Heart left ventricle (tissue), 16 donors: ENCODE measurements at places on chromosomes 7 and 10.

DNA sequence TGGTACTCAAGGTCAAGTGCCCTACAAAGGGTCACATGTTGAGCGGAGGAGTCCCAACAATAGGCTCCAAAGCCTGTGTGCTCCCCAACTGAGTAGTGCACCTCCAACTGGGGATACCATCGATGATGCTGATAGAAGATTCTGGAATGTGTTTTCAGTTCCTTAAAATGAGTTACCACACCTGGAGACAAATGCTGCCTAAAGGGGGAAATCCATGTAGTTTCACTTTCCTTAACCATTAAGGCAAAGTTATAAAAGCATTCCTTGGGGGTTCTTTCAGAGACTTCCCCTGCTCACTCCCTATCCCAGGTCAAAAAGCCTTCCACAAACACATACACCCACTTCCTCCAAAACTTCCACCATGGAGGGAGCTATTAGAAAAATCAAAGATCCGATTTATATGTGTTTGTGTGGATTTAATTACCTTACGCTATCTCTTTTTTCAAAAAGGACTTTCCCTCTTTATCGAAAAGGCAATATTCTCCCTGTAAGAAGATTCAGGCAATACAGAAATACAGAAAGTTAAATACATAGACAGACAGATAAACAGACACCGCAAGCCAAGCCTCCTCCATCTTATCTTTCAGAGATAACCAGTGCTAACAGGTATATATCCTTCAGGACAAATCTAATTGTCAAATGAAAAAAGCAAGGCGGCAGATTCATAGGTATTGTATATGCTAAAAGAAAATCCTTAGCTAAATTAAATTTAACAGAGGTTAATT is 135.9 kb upstream of the ASAH2 start:
- no peak for DNase-seq

DNA sequence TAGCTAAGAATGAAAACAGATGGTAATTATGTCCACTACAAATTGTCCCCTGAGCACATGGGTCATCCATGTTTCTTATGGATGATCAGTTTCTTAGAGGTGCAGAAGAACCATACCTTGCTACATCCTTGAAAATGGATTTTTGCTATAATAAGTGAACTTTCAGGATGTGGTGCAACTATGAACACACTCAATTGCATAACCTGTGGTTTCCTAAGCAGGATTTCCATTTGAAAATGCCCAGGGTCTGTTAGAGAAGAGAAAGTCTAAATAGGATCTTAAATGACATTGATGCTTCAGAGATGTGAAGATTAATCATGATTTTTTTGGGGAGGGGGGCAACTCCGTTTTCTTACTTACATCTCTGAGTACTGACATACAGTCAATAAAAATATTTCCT is 39.6 kb upstream of the CACNB2 start:
- no peak for DNase-seq

GRCh38 chr10:21368022-21368582 is 157.4 kb downstream of the SKIDA1 start:
- no peak for DNase-seq

GRCh38 chr10:22554461-22555182 is 159.8 kb downstream of the PIP4K2A start:
- peak; percentile 64 for DNase-seq

GRCh38 chr7:122762071-122762470 is 59.3 kb upstream of the RNF148 start:
- DNase-seq = no peak

GRCh38 chr10:58433571-58433970 is 48.4 kb downstream of the TFAM start:
- no peak for DNase-seq

GRCh38 chr7:157402911-157403534 is 66.2 kb downstream of the DNAJB6 start:
- DNase-seq = peak; percentile 13

DNA sequence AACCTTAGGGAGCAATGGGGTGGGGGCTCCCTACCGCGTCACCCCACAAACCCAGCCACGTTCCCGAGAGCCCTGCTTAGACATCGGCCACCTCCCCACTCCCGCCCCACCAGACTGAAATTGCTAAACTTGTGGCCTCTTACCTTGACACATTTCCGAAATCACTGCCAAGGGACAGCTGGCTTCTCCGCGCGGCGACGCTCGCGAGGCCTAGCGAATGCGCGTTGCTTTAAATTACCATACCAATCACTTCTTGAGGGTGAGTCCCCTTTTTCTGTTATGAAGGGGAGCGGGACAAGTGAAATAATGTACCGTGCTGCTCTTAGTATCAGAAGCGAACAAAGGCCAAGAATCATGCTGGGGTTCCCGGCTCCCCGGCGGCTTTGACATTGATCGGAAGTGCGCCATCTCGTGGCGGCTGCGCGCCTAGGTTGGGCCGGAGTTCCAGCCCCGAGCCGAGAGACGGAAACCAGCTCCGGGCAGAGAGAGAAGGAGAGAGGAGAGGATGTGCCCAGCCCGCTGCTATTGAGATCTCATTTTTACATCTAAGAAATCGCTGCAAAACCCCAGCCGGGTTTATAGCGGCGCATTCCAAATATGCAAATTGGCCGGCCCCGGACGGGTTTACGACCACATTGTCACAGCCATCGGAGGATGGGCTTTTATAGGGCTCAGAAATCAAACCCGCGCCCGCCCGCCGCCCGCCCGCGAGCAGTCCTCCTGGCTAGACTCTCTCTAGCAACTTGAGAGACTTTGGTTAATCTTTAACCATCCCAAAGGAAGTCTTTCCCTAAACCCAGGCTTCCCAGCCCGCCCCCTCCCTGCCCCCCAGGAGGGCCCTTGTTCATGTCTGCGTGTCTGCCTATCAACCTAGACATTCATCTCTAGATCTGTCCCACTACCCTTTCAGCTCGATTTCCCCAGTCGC is 5.3 kb downstream of the HOXA11 start:
- DNase-seq = peak; percentile 79

GRCh38 chr7:140126435-140127034 is 50.2 kb downstream of the KDM7A start:
- no peak for DNase-seq

DNA sequence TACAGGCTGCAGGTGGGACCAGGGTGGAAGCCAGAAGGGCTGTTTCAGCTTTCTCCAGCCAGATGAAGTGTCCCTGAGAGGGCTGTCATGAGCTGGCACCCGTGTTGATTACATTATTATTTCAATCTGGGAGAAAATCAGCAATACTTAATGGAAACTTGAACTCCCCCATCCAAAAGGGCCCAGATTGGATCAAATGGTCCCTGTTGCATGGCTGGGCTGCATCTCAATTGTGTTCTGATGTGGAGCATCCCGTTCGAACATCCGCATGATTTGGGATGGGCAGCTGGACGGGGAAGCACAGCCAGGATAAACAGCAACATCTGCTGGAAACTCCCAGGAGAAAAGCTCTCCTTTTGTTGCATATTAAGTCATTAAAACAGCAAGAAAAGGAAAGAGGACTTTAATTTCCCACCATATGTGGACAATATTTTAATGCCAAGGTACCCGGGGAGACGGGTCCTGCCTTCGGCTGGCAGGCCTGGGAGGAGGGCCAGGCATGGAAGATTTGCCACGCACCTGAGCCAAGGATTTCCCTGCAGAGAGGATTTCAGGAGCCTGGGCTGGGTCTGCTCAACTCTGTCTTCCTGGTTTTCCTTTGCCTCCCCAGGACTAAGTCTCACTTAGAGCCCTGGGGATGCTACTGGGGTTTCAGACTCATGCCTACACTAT is 52.4 kb downstream of the NPTX2 start:
- DNase-seq = peak; percentile 30

DNA sequence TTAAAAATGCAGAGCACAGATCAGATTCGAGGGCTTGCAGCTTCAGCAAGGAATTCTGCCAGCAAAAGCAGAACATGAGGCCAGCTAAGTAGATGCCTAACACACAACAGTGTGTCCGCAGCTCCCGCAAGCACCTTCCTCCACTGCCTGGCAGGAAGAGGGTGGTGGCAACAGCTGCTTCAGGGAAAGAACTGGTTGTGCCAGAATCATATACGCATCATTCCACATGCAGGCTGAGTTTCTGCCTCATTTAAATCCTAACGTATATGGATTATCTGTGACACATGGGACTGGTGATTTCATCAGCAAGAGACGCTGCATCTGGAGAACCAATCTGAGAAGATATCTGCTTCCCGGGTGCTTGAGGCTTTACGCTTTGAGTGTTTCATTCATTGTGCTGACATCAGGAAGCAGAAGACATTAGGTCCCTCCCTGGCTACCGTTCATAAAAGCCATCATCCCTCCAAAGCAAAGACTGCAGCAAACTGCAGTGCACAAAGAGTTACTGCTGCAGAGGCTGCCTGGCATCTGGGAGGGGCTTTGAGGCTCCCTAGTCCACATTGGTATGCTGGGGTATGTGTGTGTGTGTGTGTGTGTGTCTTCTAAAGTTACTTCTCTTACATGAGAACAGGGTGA is 78.8 kb downstream of the FAM13C start:
- no peak for DNase-seq

- no peak for DNase-seq
Observed at GRCh38 chr7:141151746-141152145, 77.9 kb downstream of the TMEM178B start.

DNA sequence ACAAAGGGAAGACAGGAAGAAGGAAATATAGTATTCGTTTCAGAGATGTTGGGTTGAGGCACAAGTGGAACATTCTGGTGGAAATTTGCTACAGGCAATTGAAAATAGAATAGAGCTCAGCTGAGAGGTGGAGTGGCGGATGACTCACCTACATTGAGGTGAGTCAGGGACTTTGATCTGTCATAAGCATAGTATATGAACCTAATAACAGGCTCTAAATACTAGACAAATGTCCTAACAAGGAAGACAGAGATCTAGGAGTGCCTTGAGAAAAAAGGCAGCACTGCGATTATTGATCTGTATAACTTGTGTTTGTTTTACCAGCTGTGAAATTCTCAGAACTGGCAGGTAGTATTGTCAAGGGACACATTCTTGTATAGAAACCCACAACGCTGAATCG is 907 bp upstream of the IFRD1 start:
- no peak for DNase-seq
